ENCODE measurements at places on chromosomes 12 and 14.

DNA sequence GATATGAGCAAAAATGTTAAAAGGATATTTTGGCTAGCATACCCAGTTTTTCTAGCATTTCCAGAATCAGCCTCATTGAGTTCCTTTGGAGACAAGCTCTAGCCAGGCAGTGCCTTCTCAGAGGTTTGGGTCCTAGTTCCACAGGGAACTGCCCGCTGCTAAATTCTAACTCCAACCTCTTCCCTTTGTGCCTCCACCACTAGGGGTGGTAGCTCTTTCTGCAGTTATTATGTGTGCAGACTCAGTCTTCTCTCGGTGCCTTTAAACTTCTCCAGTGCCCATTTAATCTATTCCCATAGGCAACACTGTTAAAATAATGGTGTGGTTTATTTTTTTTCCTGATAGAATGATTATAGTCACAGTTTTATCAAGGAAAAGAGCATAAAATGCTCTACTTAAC, 21.5 kb upstream of the SLC25A3 start:
- no peak overlapping the region for H3K27ac ChIP-seq
- no peak overlapping the region for H3K4me3 ChIP-seq
- H3K4me1 ChIP-seq: no peaks in the 10 kb centered on the region

GRCh38 chr14:93496856-93497741, 66.4 kb downstream of the UNC79 start:
- no peaks in the 10 kb centered on the region for H3K36me3 ChIP-seq
- no peak overlapping the region for H3K4me3 ChIP-seq
- no peak overlapping the region for H3K27ac ChIP-seq
- H3K4me1 ChIP-seq: no peaks in the 10 kb centered on the region
- DNase-seq: no peak

DNA sequence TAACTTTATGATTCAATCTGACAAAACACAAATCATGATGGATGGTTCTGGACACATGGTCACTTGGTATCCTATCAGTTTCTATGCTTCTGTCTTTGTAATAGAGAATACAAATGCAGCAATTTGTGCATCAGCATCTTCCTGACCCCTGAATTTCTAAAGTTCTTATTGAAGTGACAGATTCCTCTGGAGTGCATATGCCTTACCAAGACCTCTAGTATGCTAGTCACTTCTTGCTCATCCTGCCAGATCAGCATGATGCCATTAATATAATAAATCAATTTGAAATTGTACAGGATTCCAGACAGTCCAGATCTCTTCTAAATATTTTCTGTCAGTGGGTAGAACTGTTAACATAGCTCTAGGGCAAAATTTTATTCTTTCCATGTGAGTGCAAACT, 40.6 kb upstream of the GLIPR1 start:
- no peak for DNase-seq
- no peaks in the 10 kb centered on the region for H3K36me3 ChIP-seq
- no peaks in the 10 kb centered on the region for H3K4me1 ChIP-seq
- H3K27ac ChIP-seq: no peak overlapping the region

DNA sequence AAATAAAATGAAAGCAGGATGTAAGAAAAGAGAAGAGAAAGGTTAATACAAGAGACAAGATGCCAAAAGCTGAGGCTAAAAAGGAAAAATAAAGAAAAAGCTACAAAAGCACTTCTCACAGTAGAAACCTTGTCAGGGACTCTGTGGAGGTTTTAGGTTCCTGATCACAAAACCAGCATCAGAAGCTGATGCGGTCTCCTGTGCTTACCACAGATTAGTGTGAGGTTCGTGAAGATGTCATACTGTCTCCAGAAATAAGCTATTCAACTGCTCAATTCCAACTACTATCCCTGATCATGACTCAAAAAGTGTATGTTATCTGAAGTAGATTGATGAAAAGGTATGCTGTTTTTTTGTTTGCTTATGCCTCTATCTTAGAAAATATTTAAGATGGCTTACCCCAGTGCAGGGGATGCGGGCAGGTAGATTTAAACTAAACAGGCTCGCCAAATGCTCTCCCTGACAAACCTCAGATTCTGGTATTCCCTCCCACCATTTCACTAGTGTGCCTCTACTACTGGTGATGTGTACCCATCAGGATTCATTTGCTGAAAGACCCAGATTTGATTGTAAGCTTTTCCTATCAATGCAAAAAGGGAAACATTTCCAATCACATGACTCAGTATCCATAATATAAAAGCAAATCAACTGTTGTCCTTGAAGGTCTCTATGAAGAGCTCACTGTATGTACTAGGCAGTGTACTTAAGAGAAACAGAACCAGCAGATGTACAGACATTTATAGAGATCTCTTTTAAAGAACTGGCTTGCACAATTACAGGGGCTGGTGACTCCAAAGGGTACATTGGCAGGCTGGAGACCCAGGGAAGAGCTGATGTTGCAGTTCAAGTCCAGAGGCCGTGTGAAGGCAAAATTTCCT, 169.5 kb upstream of the FOXN3 start:
- DNase-seq: no peak
- H3K36me3 ChIP-seq: no peaks in the 10 kb centered on the region
- no peaks in the 10 kb centered on the region for H3K4me1 ChIP-seq
- no peak overlapping the region for H3K27ac ChIP-seq

- H3K4me3 ChIP-seq: no peak overlapping the region
- H3K27me3 ChIP-seq: no peaks in the 10 kb centered on the region
- H3K4me1 ChIP-seq: peaks cover 65% of the 10 kb centered on the region
- no peaks in the 10 kb centered on the region for H3K36me3 ChIP-seq
These were observed 6.5 kb downstream of the XRCC3 start for GRCh38 chr14:103708750-103709187.

DNA sequence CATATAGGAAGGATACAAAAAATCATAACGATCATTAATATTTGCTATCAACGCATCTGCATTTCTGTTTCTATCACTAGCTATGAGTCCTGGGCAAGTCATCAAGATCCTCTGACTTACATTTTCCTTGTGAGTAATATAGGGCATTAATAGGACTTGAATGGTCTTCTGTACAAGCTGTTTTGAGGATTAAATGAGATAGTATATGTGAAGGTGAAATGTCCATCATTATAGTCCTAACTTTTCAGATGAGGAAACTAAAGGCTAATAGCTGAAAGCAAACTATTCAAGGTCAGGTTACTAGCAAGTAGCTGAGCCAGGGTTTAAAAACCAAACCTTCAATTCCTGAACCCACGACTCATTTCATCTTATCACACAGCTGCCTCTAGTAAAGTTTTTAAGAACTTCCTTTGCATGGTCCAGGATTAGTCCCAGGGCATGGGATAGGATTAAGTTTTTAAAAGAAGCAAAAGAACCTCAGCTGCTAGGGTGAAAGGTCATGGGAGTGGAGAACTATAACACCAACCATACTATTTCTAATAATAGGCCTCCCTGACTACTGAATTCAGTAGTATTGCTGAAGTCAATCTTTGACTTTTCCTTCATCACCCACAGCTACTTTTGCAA, 101.4 kb upstream of the ADAMTS20 start:
- no peak overlapping the region for H3K4me3 ChIP-seq
- H3K36me3 ChIP-seq: no peaks in the 10 kb centered on the region
- no peaks in the 10 kb centered on the region for H3K4me1 ChIP-seq
- H3K27ac ChIP-seq: no peak overlapping the region

GRCh38 chr12:98671459-98671858, 26.4 kb downstream of the APAF1 start:
- no peaks in the 10 kb centered on the region for H3K4me1 ChIP-seq
- no peak for DNase-seq

- no peaks in the 10 kb centered on the region for H3K27me3 ChIP-seq
- DNase-seq: peak; percentile 64
- H3K36me3 ChIP-seq: no peaks in the 10 kb centered on the region
- no peak overlapping the region for H3K4me3 ChIP-seq
- no peak overlapping the region for H3K27ac ChIP-seq
- H3K4me1 ChIP-seq: peaks cover 37% of the 10 kb centered on the region
These were observed 10.2 kb downstream of the VASH1 start for GRCh38 chr14:76771437-76771980.

DNA sequence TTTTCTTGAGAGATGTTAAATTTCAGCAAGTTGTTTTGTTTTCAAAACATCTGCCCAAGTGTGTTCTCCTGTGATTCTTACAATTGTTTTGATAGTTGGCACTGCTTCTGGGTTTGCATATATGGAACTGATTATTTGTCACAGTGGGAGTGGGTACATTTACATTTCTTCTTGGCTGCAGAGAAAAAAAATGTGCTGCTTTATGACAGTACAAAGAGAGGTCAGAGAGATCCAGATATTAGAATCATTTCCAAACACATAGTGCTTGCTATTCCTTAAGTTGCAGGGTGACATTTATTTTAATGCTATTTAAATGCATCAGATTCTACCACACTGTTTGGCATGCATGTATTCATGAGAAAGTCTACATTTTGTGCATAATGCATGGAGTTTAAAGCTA, 303.5 kb upstream of the MDGA2 start:
- H3K4me1 ChIP-seq: no peaks in the 10 kb centered on the region
- no peak overlapping the region for H3K4me3 ChIP-seq
- no peaks in the 10 kb centered on the region for H3K36me3 ChIP-seq

DNA sequence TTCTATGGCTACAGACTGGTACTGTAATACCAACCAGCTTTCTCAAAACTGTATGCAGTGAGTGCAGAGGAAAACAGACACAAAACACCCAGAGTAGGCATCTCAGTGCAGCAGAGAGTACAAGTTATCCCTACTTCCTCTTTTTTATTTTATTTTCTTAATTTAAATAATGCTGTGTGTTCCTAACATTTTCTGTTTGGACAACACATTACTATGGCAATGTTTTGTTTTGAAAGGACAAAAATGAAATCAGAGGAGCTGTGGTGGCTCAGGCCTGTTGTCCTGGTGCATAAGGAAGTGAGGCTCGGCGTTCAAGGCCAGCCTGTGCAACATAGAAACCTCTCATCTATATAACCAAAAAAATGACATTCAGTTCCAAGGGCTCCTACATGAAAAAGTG, 33.7 kb upstream of the SELPLG start:
- DNase-seq: no peak
- peak overlapping the region; percentile 71 for H3K27ac ChIP-seq
- H3K27me3 ChIP-seq: no peaks in the 10 kb centered on the region
- no peak overlapping the region for H3K4me3 ChIP-seq

DNA sequence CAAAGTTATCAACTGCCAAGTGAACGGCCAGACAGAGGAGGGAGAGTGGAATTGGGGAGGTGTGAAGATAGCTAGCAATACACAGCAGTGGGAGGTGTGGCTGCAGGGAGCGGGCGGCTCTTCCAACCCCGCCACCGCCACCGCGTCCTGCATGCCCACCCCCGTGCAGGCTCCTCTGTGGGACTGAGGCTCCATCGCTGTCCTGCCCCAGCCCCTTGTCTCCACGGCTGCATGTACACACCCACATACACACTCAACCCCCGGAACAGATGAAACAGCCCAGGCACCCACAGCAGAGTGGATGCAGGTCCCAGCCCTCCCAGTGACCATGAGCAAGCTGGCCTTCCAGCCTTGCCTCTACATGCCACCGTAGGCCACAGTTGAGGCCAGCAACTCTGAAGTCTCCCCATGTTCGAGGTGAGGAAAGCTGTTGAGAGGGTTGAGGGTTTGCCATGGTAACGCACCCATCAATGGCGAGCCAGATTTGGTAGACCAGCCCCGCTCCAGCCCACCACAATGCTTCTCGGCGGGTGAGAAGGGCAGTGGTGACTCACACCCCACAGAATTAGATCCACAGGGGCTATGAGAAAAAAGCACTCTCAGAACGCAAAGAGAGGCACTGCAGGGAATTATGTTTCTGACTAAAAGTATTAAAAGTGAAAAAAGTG, 39.3 kb downstream of the PITPNM2 start:
- peak overlapping the region; percentile 18 for H3K27ac ChIP-seq
- peaks cover 54% of the 10 kb centered on the region for H3K4me1 ChIP-seq
- DNase-seq: no peak
- no peaks in the 10 kb centered on the region for H3K36me3 ChIP-seq
- no peak overlapping the region for H3K4me3 ChIP-seq

GRCh38 chr12:80188576-80188975, 89.2 kb downstream of the OTOGL start:
- no peaks in the 10 kb centered on the region for H3K36me3 ChIP-seq
- no peak overlapping the region for H3K4me3 ChIP-seq
- DNase-seq: no peak

DNA sequence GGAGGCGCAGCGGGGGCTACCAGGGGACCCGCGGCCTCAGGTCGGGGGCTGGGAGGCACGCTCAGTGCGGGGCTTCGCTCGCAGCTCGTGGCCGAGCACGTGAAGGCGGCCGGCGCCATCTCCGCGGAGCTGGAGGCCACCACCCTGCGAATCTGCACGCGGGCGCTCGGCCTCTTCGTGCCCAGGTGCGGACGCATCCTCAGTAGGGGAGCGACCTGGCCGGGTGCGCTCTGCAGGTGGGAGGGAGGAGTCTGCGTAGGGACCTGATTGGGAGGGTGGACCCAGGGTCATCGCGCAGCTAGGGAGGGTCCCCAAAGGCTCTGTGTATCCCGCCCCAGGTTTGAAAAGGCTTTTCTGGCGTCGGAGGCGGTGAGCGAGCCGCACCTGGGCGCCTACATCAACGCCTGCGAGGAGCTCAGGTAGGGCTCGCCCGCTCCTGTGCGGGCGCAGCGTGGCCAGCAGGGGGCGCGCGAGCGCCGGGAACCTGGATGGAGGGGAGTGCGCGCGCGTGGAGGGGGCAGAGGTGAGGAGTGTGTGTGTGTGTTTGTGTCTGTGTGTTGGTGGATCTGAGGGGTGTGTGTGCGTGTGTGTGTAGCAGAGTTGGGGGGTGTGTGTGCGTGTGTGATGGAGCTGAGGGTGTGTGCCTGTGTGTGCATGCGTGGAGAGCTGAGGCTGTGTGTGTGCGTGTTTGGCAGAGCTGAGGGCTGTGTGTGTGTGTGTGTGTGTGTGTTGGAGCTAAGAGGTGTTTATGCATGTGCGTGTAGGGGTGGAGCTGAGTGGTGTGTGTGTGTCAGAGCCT, 10.3 kb downstream of the EXOC3L4 start:
- H3K36me3 ChIP-seq: no peaks in the 10 kb centered on the region
- no peak for DNase-seq
- H3K4me1 ChIP-seq: peaks cover 42% of the 10 kb centered on the region
- peaks cover 25% of the 10 kb centered on the region for H3K27me3 ChIP-seq
- H3K4me3 ChIP-seq: no peak overlapping the region
- no peak overlapping the region for H3K27ac ChIP-seq

GRCh38 chr12:21655591-21655990, 2.1 kb downstream of the LDHB start:
- H3K27ac ChIP-seq: no peak overlapping the region
- peaks cover 37% of the 10 kb centered on the region for H3K4me1 ChIP-seq
- H3K36me3 ChIP-seq: peaks cover 28% of the 10 kb centered on the region
- no peaks in the 10 kb centered on the region for H3K27me3 ChIP-seq
- no peak for DNase-seq

- H3K4me1 ChIP-seq: no peaks in the 10 kb centered on the region
- no peak overlapping the region for H3K4me3 ChIP-seq
- no peak for DNase-seq
- no peaks in the 10 kb centered on the region for H3K27me3 ChIP-seq
These were observed 147.1 kb upstream of the PLEKHA5 start for GRCh38 chr12:18982226-18982949.

All from vagina (tissue), 2 donors.